ENCODE measurements at places on chromosomes 2 and 18. TPM values are rescaled to one million over a fixed set of nuclear protein-coding genes. Genes with fewer than 3 reads are reported as not detected.

DNA sequence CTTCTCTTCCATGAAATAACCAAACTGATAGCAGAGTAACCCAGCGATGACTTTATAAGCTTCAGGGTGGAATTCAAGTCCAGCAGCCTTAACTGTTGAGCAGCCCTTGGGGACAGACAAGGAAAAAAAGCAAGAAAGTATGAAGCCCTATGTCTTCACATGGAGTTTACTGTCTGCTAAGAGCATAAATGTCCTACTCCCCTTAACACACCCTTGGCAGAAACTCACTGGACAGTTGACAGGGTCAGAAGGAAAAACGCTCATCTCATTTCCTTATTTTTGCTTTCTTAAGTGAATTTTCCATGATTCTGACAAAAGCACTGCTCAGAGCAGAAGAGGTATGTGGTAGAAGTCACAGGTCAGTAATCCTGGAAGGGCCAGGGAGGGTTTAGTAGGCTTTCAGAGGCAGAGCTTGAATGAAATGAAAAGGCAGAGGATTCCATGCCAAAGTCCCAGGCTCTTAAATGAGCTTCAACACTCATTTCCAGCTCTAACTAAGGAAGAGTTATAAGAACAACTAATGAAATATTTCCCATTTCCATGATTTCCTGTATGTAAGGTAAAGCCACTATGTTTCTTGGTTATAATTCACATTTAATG lies 683.3 kb upstream of the KLHL29 start:
- DNase-seq = no peak

DNA sequence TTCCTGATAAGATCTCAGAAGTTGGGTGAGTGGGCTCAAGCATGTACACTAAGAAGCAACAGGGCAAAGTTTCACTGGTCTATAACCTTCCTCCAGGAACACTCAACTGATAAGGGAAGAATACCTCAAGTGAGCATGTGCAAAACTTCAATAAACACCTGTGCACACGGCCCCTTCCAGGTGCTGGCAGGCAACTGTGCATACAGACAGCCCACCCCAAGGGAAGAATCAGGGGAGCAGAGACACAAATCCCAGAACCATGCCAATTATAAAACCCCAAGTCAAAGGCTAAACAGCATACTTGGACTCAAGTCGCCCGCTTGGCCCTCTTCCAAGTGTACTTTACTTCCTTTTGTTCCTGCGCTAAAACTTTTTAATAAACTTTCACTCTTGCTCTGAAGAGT lies 85.9 kb upstream of the RTN4 start:
- DNase-seq = no peak

DNA sequence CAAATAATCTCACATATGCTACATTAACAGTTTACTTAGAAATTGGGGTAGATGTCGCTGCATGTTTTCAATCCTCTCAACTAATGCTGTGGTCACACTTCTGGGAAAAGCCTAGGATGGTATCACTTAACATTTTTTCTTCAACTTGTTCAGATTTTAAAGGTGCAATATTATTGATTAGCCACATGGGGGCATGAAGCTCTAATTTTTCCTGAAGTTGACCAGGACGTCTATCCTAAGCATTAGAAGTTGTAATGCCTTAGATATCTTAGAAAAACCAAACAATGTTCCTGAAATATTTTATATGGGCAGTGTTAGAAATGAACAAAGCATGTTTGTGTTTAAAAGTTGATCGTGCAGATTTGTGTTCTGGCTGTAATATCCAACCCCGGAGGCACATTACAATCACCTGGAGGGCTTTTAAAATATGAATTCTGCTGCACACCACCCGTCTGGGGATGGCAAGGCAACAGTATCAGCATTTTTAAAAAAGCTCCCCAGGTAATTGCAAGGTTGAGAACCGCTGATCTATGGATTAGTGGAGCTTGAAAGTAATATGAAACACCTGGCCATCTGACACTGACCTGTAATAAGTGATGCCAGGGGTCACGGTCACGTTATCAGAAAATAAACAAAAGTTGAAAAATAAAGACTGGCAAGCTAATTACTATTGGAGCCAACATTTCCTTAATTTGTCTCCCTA lies 100.5 kb upstream of the LMAN1 start:
- DNase-seq = peak; percentile 68

Gene ROCK2
- 12.3 TPM for polyA plus RNA-seq

DNA sequence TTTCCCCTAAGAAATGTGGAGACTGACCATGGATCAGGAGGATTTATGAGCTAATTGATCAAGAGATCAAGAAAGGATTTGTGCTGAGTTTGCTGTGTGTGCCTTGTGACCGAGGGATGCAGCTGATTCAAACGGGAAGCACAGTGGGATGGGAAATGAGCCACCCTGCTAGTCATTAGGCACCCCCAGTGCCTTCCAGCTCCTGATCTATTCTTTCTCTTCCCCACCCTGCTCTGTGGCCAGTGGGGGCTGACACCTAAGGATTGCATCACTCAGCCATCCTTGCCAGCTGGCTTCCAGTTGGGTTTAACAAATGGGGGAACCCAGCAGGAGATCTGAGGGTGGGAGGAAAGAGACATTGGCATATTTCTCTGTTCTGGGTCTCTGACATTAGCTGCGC lies 132.2 kb upstream of the CXCR4 start:
- no peak for DNase-seq
